Activated CD4-positive, alpha-beta T cell treated with anti-CD3 and anti-CD28 coated beads, Interleukin-2, amount 50 U/mL, for 1 hour (primary cell): ENCODE measurements at places on chromosomes 6 and 20.

DNA sequence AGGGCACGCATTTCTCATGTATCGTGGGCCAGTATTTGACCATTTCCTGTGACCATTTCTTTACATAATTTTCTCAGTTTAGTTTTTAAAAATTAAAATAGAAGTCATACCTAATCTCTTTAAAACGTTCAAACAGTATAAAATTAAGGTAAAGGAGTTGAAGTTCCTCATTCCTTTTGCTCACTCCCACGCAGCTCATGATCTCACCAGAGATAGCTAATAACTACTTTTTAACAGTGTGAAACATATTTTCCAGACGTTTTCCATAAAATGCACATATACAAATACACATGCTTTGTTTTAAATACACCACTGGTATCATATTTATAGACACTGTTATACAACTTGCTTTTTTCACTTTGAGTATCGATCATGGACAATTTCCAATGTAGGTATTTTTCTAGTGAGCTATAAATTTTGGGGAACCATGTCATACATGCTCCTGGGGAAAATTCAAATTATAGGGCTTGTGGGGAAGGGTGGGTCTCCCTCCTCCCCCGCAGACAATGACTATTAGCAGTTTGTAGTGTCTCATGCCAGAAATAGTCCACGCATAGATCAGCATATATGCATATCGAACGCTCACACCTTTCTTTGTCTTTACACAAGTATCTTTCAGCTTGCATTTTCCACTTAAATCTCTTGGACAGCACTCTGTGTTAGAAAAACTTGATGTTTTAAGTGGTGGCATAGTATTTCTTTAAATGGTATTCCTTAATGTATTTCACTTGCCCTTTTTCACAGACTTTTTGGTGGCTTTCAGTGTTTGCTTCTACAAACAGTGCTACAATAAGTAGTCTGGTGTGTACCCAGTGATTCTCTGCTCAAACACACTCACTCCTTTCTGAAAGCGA, 145.5 kb upstream of the ZNF217 start:
- DNase-seq = no peak

DNA sequence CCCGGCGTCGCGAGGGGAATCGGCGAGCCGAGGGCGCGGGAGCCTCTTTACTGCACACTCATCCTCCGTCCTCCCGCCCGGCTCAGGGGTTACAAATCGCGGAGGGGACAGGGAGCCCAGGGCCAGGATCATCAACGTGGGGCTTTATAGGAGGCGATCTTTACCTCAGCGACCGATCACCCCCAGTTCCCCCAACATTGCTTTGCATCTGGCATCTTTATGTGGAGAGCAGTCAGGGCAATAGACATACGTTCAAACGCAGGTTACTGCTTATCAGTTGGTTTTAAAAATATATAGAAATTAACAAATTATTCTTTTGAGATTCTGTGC, 634 bp downstream of the HSF2 start:
- DNase-seq = no peak

DNA sequence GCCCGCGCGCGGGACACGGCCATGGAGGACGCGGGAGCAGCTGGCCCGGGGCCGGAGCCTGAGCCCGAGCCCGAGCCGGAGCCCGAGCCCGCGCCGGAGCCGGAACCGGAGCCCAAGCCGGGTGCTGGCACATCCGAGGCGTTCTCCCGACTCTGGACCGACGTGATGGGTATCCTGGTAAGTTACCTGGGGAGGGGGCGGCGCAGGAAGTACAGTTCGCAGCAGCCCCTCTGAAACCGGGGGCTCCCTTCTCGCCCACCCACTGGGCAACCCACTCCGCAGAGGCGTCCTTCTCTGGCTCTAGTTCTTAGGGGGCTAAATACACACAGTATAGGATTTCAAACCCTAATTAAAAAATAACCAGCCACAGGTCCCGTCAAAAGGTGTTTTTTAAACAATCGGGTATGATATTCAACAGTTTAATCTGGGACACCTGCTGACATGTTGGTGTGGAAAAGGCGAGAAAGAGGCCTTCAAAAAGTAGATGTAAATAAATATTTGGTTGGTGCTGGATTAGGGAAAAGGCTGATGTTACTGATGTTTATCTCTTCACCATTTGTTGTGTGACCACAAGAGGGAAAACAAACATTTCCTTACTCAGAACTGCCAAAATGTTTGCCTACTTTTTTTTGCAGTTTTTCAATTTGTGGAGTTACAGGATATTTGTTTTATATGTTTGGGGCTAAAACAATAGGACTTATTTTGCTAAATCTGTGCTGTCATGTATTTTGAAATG, 577 bp downstream of the SASH1 start:
- no peak for DNase-seq

GRCh38 chr6:77633471-77633870, 19.4 kb upstream of the MEI4 start:
- no peak for DNase-seq

DNA sequence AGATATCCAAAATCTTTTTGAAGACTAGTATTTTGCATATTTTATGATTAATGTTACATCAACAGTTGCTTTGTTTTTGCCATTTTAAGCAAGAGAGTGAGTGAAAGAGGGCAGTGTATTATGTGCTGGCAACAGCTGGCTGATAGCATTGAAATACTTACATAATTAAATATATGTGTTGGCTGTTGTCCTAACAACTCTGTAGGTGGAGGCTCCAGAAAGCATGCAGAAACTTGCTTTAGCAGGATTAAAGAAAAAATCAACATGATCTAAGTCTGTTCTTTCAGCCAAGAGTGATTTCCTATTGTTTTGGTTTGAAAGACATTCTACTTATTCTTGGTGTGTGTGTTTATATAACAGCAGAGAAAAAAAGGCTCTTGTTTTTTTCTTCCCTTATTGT, 127.5 kb downstream of the CDKAL1 start:
- no peak for DNase-seq

GRCh38 chr6:144104898-144105487, 9.6 kb upstream of the SF3B5 start:
- DNase-seq = no peak

DNA sequence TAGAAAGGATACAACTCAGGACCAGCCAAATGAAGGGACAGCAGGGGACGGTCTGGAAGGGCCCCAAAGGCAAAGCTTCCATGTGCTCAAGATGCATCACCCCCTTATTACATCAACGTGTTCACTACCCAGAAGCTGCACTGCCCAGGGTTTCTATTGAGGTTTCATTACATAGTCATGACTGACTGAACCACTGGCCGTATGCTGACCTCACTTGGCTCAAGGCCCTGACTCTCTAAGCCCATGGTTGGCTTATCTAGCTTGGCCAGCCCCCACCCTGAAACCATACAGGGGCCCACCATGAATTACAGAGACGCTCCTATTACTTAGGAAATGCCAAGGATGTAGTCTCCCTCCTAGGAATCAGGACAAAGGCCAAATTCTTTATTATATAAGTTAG, 179.4 kb downstream of the FOXC1 start:
- DNase-seq = no peak
